Lower lobe of right lung (tissue), 2 donors: ENCODE measurements at places on chromosomes 4 and X.

- no peak for DNase-seq
These were observed 27.1 kb upstream of the STX18 start for GRCh38 chr4:4568806-4569427.

- no peak for DNase-seq
These were observed 53.5 kb upstream of the SMIM31 start for GRCh38 chr4:164700471-164700870.

GRCh38 chr4:152259866-152260265, 276.0 kb downstream of the FBXW7 start:
- no peak for DNase-seq

GRCh38 chr4:39637221-39637585, 1.5 kb downstream of the SMIM14 start:
- DNase-seq, result no peak

GRCh38 chr4:4719436-4719835, 140.0 kb upstream of the MSX1 start:
- no peak for DNase-seq

GRCh38 chr4:616911-617643, 8.3 kb upstream of the PDE6B start:
- no peak for DNase-seq

DNA sequence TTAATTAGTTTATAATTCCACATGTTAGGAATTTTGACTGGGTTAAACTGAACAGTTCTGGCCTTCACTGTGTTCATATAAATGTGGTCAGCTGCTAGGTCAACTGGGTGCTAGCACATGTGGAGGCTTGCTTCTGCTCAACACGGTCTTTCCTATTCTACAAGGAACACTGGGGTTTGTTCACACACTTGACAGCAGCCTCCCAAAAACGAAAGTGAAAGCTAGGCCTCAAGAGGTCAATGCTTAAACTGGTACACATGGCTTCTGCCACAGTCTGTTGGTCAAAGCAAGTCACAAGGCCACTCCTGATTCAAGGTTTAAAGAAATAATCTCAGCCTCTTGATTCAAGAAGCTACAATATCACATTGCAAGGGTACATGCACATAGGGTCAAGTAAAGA, 126.5 kb downstream of the QDPR start:
- no peak for DNase-seq

GRCh38 chrX:109874548-109874947, 128.4 kb upstream of the TMEM164 start:
- no peak for DNase-seq

DNA sequence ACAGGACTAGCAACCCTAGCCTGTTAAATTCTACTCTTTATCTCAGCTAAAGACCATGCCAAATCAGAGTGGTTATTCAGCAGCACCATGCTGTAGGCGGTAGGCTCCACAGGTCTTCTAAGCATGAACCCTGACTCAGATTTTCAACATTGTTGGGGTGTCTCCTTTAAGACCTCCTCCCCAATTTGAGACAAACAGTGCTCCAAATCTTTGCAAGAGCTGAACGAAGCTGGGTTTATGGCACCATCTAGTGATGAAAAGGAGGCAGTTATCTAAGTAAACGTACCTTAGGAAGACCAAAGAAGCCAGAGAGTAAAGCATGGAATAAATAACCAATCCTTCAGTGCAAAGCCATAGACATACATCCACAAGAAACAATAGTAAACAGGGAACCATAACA, 334.5 kb upstream of the SLC7A11 start:
- no peak for DNase-seq

DNA sequence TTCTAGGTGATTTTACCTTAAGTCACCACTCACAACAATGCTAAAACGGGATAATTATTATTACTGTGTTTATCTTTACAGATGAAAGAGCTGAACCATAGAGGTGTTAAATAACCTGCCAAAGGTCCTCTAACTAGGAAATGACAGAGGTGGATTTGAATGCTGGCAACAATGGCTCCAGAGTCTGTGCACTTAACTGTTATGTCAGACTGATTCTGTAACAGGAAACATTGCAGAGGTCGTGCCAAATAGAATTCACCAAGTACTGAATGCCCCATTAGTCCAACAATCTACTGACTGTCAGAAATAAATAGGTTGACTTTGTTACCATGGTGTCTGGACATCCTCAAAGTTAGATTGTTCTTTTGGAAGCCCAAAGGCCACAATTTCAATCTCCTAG, 20.9 kb upstream of the USP27X start:
- DNase-seq, result no peak

DNA sequence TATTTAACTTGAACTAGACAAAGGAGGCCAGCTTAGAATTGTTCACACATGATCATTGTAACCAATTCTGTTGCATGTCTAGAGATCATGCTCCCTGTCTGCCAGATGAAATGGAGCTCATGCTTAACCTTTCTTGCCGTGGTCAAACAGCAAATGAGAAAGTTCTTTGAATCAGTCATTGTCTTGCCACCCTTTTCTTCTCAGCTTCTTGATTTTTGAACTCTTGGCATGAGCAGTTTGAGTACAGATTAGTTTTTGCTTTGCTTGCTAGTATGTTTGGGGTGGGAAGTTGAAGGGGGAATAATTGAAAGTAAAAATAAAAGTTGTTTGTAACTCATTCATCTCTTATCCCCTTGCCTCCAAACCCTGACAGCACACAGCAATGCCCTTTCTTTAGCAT, 4.7 kb downstream of the MTM1 start:
- no peak for DNase-seq

DNA sequence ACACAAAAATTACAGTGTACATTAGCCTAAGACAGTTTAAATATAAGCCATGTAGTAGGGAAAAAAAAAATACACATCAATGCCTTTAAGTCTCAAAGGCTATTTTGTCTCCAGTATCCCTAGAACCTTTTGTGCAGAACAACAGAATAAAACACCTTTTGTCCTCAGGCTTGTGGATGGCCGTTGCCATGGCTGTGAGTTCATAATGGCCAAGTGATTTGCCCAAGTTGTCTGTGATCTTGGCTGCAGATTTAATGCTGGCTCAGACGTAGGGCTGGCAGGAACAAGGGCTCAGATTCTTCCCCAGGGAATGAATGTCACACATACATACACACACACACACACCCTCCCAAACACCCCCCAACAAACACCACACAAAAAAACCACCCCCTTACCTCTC, 25.3 kb downstream of the GPM6B start:
- no peak for DNase-seq

DNA sequence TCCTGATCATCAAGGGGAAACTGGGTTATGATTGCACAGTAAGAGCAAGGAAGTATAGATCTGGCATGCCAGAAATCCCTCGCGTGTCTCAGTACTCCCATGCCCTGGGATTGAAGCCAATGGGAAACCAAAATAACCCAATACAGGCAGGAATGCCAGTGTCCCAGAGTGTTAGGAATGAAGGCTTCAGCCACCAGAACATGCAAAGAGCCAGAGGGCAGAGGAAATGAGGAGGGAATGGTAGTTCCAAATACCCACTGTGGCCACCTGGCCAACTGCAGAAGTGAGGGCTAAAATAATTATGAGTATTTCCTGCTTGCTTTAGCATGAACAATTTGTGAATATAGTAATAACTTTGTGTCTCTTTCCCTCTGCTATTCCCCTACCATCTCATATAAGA, 12.2 kb downstream of the MTNR1A start:
- no peak for DNase-seq

DNA sequence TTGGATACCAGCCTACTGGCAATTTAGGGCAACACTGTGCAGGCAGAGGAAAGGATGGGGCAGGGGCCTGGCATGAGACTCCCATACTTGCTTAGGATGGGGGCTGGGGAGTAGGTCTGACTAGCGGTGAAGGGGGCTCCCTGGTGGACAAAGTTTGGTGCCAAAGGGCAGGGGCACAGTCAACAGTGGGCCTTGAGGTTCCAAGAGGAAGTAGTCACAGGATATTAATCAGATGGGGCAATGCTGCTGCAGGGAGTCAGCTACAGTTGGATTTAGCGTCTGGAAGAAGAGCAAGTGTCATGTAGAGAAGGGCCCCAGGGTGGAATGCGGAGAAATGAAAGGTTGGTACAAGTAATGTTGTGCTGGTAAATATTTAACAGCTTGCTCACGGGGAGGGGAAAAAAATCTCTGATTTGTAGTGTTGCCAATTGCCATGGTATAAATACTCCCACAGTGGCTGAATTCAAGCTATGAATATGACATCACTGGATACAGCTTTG, 139.4 kb downstream of the PJA1 start:
- no peak for DNase-seq

- DNase-seq, result no peak
These were observed 2.0 kb downstream of the CPE start for GRCh38 chr4:165380805-165381204.

- DNase-seq, result no peak
These were observed 9.9 kb upstream of the AKAP14 start for GRCh38 chrX:119885554-119886428.

GRCh38 chr4:126071346-126072333, 756.9 kb downstream of the FAT4 start:
- DNase-seq, result no peak

DNA sequence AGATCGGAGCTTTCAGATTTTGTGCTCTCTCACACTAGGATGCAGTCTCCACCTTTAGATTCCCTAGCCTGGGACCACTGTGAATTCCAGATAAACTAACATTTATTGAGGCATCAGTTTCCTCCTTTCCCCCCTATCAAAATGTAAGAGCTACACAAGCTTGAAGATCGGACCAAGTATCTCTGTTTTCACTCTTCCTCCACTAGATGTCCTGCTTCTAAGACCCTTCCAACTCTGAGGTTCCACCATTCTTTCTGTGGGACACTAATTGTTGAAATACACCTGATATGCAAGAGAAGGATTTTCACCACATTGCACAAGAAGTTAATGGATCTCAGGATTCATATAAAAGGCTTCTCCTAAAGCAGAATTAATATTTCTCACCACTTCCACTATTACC, 43.0 kb upstream of the PHOX2B start:
- no peak for DNase-seq

DNA sequence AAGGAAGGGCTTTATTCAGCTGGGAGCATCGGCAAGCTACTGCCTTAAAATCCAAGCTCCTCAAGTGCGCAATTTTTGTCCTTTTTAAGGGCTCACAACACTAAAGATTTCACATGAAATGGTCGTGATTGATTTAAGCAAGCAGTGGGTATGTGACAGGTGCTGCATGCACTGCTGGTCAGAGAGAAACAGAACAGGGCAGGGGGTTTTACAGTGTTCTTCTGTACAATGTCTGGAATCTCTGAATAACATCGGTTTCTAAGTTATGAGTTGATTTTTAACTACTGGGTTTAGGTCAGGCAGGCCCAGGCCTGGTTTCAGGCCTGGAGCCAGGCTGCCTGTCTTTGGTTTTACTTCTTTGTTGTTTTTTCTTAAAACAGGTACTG, 6.0 kb downstream of the UGT2B17 start:
- DNase-seq, result no peak

- DNase-seq, result peak; percentile 71
These were observed 14.5 kb downstream of the SLC2A9 start for GRCh38 chr4:10006601-10007435.

DNA sequence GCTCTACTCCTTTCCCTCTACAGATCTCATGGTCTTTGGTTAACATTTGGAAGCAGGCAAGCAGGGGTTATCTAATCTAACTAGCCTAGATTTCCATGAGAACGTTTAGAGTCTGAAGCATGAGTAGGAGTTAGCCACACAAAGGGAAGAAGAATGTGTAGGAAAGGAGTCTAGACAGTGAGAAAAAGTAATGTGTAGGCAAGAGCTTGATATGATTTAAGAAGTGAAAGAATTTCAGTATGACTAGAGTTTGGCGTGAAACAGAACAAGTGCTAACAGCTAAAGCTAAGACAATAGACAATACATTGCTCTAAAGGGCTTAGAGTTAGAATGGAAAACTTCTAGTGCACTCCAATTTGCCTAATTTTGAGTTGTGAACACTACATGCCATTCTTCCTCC, 10.8 kb downstream of the CXCL8 start:
- DNase-seq, result no peak

- DNase-seq, result no peak
These were observed 12.4 kb downstream of the FSTL5 start for GRCh38 chr4:162151386-162151785.

DNA sequence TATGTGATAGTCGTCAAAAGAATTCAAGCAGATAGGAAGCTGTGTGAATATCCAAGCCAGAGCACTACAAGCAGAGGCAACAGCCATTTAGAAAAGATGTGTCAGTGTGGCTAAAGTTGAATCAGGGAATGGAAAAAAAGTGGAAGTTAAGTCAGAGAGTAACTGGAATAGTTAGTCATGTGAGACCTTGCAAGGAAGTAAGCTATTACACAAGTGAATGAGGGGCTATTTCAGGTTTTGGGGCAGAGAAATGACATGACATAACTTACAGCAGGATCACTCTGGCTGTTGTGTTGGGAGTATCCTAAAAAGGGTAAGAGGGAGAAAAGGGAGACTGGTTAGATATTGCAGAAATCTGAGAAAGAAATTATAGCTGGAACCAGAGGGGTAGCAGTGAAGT, 236.6 kb upstream of the PCDH18 start:
- no peak for DNase-seq

GRCh38 chr4:14262221-14262620, 634.7 kb upstream of the BOD1L1 start:
- no peak for DNase-seq
